ENCODE measurements at places on chromosomes 5 and 9.

DNA sequence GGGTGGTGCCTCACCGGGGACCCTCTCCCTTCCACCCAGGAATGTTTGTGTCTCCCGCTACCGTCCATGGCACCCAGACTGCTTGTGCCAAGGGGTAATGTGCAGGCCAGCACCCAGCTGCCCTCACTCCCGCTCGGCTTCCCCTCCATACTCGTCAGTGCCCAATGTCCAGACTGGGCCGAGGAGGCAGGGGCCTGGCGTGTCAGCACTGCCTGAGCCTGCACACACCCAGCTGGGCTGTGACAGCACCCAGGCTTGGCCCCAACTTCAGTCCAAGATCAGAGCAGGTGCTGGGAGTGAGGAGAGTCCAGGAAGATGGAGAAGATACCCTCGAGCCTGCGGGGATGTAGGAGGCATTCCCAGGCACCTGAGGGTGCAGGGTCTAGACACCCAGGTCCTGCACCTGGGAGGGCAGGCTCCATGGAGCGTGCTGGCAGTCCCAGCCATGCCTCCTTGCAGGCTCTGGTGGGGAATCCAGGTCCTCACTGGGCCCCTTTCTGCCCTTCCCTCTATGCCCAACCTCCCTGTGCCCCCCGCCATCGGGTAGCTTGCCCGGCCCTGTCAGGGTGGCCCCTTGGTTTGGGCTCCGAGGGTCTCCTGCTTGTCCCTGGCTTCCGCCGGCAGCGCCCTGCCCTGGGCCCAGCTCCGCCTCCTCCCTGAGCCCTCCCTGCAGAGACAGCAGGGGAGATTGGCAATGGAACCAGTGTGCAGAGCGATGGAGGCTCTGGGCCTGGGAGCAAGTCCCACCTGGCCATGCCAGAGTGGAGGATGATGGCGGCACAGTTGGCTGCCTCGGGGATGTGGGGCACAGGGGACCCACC lies 250.8 kb upstream of the EDIL3 start:
- no peak for DNase-seq

DNA sequence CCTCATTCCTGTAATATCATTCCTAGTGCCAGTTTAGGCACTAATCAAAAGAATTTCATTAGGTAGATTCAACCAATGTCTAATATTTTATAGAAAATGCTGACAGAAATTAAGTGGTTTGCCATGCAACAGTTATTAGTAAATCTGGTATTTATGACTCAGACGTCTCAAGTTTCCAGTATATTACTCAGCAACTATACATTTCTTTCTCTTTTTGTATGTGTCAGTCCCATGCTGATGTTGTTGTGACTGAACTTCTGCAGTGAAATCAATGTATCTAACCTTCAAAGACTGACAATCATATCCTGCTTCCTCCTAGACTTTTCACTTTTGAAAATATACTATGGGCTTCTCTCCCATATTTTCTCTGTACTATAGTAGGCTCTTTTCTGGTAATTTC lies 822.5 kb downstream of the NR2F1-AS1 start:
- DNase-seq = no peak

DNA sequence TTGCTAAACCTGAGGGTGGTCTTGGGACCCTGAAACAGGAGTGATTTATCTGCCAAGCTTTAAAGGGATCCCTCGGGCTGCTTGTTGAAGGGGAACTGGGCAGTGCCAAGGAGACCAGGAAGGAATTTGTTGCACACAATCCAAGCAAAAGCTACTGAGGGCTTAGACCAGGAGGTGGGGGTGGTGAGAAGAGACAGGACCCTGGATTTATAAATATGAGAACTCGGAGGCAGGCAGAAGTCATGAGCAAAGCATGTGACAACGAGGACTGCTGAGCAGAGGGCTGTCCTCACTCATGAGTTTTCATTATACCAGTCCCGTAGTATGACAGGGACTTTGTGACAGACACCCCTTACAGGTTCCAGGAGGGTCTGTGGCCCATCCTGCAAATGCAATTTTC lies 237.3 kb downstream of the DRD1 start:
- no peak for DNase-seq

DNA sequence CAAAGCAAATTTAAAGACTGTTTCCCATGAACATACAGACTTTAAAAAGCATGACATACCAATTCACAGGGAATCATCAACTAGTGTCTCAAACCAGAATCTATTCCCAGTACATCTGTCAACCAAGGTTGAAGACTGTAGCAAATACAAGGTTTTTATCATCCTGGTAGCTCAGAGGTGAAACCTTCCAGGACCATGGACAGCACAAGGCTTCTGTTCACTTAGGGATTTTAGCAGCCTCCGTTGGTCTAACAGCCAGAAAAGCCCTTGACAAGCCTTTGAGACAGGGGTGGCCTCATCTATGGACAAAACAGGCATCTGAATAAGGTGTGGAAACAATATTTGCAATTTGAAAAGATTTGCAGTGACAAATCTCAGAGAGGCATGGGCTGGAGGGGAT lies 119.0 kb downstream of the TRIM32 start:
- no peak for DNase-seq

GRCh38 chr5:136020383-136021015 lies 8.3 kb upstream of the TGFBI start:
- peak; percentile 27 for DNase-seq

DNA sequence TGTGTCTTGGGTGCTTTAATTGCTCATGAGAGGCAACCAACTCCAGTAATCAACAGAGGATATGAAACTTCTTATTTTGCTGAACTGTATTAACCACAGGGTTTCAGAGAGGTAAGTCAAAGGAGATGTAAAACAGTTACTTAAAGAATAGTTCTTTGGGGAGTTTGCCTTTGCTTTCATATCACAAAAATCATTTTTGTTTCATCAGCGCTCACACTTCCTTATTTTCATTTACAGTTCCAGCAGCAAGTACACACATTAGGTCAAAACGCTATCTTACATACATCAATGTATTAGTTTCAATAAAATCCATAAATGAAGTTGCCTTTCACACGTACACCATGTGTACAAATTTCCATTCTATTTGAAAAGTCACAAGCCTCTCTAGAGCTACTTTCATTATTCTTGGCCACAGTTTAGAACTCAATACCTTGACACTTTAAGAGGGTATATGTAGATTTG lies 50.1 kb downstream of the ST8SIA4 start:
- no peak for DNase-seq

GRCh38 chr5:113063927-113064326 lies 87.3 kb downstream of the DCP2 start:
- DNase-seq = no peak

DNA sequence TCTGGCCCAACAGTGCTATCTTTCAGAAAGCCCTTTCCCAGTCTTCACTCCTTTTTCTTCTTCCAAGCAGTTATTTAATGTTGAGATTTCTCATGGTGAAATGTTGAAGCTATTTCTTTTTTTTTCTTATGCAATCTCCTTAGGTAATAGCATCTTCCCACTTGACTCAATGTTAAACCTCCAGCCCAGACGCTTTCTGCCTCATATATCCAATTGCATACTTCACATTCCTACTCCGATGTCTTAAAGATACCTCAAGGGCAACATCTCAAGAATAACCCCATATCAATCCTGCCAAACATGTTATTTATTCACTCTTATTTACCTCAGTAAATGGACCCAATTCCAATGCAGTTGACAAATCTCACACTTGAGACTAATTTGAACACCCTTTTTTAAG lies 187.3 kb downstream of the CDH12 start:
- DNase-seq = no peak

DNA sequence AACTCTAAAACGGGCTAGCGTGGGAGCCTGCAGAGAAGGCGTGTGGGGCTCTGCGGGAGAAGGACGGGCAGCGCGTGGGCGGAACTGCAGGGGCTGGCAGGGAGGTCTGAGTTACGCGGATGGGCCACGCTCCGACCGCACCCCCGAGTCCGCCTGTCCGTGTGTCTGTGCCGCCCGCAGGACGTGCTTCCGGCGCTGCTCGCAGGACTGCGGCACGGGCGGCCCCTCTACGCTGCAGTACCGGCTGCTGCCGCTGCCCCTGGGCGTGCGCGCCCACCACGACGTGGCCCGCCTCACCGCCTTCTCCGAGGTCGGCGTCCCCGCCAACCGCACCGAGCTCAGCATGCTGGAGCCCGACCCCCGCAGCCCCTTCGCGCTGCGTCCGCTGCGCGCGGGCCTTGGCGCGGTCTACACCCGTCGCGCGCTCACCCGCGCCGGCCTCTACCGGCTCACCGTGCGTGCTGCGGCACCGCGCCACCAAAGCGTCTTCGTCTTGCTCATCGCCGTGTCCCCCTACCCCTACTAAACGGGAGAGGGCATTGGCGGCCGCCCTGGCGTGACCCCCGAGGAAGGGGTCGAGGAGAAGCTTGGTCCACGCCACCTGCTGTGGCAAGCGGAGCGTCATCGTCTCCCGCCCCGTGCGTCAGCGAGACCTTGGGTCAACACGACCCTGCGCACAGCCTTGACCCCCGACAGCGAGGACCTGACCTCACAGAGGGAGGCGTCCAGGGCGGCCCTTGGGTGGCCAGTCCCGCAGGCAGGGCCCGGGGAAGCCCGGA lies 11.4 kb upstream of the ASS1 start:
- no peak for DNase-seq

DNA sequence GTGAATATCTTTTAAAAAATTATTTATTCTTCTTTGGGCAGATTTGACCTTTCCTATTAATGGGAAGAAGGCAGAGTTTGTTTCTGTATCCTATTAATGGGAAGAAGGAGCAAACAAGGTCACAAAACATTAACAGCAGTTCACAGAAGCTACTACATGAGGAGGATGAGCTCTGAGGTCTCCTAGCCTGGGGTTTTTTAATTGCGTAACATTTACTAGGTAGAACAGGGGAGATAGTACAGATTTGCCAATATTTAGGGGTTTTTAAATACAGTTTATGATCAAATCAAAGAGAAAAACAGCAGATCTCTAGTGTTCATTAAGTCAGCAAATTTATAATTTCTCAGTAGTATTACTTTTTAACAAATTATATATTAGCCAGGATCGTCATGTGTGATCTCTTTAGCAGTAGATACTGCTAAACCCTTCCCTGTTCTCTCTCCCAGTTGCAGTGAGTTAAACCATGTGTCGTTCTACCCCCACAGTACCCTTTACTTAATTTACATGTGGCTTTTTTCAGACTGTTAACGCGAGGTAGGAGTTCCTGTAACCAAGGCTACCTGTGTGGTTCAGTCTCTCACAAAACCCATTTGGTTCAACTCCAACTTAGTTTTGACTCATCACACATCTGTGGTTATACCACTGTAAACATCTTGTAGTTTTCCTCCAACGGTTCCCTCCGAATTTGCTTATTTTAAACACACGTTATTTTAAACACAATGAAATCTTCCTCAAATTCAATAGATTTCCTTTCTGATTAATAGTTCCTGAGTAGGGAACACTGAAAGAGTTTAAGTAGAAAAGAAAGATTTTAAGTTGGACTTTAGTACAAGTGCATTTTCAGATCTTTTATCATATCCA lies 13.3 kb downstream of the SLC25A46 start:
- DNase-seq = no peak

GRCh38 chr9:120859361-120859760 lies 16.6 kb upstream of the PSMD5 start:
- DNase-seq = no peak

GRCh38 chr5:171055875-171056454 lies 194.1 kb downstream of the RANBP17 start:
- no peak for DNase-seq

- no peak for DNase-seq
Measured at GRCh38 chr5:2027790-2028189, 145.1 kb upstream of the IRX4 start.

GRCh38 chr5:74017786-74018211 lies 391.8 kb downstream of the ARHGEF28 start:
- no peak for DNase-seq

GRCh38 chr5:79023947-79024346 lies 38.8 kb upstream of the ARSB start:
- DNase-seq = no peak

GRCh38 chr9:133930682-133931485 lies 61.2 kb downstream of the VAV2 start:
- DNase-seq = no peak

GRCh38 chr9:123679330-123679987 lies 250.5 kb downstream of the DENND1A start:
- peak; percentile 53 for DNase-seq

DNA sequence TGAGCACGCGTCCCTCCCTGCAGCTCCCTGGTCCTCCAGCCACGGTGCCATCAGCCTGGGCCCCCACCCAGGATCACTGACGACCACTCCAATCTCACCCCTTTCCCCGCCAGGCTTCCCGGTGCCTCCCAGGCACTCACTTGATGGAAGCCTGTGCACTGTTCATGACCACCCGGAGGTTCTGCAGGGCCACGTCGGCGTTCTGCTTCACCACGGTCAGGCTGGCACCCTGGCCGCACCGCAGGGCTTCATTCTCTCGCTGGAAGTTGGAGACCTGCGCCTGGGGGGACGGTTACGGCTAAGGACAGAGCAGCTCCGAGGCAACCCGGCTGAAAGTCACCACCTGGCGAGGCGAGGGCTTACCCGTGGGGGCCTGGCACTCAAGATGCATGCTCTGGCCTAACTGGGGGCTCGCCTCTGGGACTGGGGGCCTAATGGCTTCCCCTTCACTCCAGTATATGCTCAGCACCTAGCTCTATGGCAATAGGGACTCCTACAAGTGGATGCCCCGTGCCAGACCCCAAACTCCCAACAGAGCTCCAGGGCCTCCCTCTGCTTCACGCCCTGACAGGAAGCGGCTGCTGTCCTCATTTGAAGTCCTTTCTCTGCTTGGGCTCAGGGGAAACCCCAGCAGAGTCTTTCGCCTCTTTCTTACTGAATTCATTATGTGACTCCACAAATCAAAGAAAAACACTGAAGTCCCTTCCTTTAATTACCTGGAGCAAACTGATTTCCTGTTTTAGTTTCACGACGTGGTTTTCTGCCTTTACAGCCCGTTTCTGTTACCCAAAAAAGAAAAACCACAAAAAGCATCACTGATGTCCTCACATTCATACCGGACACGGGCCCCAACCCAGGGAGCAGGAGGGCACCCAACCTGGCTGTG lies 4.2 kb upstream of the SNAPC4 start:
- no peak for DNase-seq

GRCh38 chr9:70260606-70261005 lies 1.8 kb downstream of the SMC5 start:
- no peak for DNase-seq

GRCh38 chr9:121289772-121290370 lies 21.9 kb downstream of the GSN start:
- no peak for DNase-seq

- DNase-seq = no peak
Measured at GRCh38 chr5:1190278-1190677, 11.1 kb upstream of the SLC6A19 start.

- no peak for DNase-seq
Measured at GRCh38 chr5:158020555-158021418, 161.8 kb upstream of the CLINT1 start.

GRCh38 chr5:51181208-51181894 lies 201.9 kb upstream of the ISL1 start:
- no peak for DNase-seq

GRCh38 chr9:21160178-21160577 lies 6.3 kb downstream of the IFNA21 start:
- DNase-seq = no peak

GRCh38 chr5:136382791-136383190 lies 17.4 kb upstream of the TRPC7 start:
- DNase-seq = no peak

DNA sequence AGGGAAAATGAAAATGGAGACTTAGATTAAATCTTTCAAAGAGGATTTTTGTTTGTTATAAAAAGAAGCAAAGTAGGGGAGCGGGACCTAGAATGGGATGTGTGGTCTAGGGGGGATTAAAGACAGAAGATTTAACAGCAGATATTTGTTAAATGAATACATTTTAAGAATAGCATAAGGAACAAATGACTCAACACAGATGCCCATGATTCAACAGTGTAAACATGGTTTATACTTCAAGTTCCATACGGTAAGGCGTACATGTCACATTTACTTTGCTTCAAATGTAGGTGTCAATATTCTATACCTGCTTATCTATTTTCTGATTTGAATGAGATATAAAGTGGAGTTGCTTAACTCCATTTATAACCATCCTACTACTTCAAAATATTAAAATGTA lies 1.5 kb downstream of the TICAM2 start:
- no peak for DNase-seq

All from SHP77 treated with DMSO at 0.1 percent for 48 hours (cell line).